RKO (cell line): ENCODE measurements at places on chromosomes 5 and 9.

- no peak for DNase-seq
Measured at GRCh38 chr9:110954822-110955291, 83.4 kb downstream of the LPAR1 start.

GRCh38 chr9:86642721-86643120 lies 288.5 kb upstream of the TUT7 start:
- DNase-seq, result no peak

- no peak for DNase-seq
Measured at GRCh38 chr5:78959767-78960166, 25.3 kb downstream of the ARSB start.

DNA sequence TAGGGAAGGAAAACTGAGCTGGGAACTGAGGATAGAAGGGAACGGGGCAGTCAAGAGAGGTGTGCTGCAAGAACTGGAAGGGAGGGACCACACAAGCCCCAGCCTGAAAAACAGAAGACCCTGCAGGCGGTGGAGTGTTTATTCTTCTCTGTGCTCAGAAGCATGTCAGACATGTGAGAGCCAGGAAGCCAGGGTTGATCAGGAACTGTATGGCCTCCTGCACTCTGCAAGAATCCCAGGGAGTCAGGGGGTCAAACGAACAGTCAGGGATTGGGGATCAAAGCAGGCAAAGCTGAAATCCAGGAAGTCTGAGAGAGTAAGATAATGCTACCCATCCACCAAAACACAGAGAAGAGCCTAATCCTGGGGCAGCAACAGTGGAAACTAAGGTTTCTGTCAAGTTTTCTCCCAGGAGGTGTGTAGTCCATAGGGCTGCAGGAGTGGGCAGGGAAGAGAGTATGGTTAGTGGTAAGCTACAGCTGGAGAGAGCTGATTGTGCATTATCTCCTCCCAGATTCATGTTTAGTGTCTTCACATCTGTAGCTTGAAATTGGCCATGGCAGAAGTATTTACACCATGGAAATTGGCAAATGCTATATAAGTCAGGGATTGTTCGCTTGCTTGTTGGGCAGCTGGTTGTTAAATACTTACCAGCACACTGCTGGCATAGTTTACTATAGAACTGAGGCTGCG lies 115.4 kb upstream of the SLC44A1 start:
- DNase-seq, result no peak

DNA sequence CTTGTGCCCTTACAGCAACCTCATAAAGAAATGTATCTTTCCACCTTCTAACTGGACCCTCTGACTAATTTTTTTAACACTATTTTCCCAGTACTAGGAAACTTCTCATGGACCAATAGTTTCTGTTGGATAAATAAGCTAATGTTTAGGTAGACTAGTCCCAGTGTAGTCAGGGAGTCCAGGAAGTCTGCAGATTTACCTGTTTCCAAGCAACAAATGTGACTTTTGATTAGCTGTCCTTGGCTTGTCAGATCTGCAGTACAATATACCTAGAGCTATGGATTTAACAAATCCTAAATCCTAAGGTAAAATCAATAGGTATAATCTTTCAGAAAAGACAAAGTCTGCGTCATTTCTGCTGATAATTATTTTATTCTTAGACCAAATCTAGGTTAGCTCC lies 55.7 kb downstream of the FAM174A start:
- DNase-seq, result no peak

DNA sequence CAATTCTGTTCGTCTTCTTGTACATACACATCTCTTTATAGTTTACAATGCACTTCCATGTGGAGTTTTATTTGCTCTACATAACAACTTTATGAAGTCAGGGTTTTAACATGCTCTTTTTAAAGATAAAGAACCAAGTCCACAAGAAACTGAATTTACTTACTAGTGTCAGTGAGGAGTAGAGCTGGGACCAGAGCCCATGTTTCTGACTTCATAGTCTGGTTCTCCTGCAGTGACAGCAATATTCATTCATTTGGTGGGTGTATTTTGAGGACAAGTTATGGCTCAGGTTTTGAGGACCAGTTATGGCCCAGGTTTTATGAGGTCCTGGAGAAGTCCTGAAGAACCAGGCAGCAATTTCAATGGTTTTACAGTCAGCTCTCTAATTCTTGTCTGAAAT lies 481.9 kb upstream of the TNC start:
- no peak for DNase-seq

DNA sequence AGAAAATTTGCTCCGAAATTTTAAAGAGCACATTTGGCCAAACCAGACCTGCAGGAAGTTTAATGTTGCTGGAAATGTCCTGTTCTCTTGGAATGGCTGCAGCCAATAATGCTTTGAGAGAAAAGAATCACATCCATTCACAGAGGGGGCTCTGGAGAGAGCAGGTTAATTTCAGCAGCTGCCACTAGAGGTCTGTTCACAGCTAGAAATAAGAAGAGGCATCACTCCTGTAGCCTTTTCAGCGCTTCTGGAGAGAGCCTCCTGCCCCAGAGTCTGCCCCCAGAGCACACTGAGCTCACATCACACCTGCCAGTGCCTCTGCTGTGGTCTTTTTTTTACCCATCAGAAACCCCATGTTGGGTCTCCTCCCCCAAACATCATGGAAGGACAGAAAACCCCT lies 124.8 kb upstream of the RAD23B start:
- peak; percentile 47 for DNase-seq

DNA sequence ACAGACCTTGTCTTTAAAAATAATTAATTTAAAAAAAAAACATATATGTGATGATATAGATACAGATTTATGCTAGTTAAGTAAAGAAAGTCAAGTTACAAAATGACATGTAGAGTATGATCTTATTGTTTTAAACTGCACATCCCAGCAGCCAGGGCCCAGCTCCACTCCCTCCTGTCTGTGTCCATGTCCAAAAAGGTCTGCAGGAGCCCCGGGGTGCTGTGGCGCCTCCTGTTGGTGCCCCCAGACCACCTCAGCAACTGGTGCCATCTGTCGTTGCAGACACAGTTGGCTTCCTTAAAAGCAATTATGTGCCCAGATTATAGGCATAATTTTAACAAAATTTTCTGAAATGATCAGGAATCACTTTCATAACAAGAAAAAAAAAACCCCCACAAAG lies 33.3 kb downstream of the IPPK start:
- DNase-seq, result no peak

- no peak for DNase-seq
Measured at GRCh38 chr5:33332804-33333203, 108.0 kb upstream of the TARS1 start.

- no peak for DNase-seq
Measured at GRCh38 chr9:37966412-37967013, 62.6 kb upstream of the SLC25A51 start.

- DNase-seq, result peak; percentile 3
Measured at GRCh38 chr5:61082516-61083280, 79.6 kb downstream of the SMIM15 start.

DNA sequence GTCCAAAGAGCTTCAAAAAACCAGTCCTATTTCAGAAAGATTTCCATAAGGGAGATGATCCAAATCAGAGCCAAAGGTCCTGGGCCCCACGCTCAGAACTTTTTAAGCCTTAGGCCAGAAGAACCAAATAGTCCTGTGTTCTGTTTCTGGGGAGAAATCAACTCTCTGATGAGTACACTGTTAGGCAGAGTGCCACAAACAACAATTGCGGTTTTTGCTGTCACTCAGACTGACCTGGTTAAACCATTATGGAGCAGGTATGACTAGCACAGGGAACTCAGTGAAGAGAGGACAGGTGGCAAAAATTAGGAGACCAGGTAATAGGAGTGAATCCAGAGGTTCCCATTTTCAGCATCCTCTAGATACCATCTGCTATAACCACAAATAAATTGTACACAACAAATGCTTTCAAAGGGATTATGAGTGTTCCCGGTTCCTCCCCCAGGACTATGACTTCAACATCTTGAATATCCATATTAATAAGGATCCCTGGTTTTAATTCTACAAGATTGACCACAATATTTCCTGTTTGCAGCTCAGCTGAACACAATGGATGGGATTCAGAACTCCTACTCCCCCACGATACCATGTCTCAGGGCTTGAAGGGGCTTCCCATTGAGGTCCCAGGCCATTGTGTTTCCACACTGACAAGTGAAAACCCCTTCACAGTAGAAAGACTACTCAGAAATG lies 52.1 kb upstream of the FREM1 start:
- DNase-seq, result no peak

- no peak for DNase-seq
Measured at GRCh38 chr9:123997665-123998277, 13.8 kb upstream of the LHX2 start.

- no peak for DNase-seq
Measured at GRCh38 chr5:66415208-66415607, 181.0 kb upstream of the MAST4 start.

GRCh38 chr9:106616851-106617345 lies 246.1 kb upstream of the ZNF462 start:
- no peak for DNase-seq
